ENCODE measurements at places on chromosomes 7 and 10.

DNA sequence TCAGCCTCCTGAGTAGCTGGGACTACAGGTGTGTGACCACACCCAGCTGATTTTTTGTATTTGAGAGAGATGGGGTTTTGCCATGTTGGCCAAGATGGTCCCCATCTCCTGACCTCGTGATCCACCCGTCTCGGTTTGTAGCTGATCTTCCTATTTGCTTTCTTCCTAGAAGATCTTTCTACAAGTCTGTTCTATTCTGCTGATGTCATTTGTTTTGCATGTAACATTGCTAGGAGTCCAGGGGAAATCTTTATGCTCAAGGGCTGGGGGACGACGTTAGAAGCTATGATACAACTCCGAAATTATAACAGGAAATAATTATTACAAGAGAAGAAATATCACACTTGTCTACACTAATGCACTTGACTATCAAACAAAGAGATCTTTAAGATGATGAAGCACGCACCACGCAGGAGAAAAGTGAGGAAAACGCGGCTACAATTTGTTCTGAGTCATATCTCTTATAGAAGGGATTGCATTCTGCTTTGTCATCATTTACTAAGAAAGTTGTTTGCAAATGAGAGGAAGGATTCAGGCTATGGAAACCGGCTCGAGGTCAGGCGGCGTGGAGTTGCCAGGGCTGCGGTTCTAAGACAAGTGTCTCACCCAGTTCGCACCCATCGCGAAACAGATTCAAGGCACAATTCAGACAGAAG is 103.0 kb upstream of the CARD11 start:
- no peak for DNase-seq

GRCh38 chr7:28349637-28350036 is 62.7 kb upstream of the CREB5 start:
- no peak for DNase-seq

DNA sequence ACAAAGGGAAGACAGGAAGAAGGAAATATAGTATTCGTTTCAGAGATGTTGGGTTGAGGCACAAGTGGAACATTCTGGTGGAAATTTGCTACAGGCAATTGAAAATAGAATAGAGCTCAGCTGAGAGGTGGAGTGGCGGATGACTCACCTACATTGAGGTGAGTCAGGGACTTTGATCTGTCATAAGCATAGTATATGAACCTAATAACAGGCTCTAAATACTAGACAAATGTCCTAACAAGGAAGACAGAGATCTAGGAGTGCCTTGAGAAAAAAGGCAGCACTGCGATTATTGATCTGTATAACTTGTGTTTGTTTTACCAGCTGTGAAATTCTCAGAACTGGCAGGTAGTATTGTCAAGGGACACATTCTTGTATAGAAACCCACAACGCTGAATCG is 907 bp upstream of the IFRD1 start:
- DNase-seq = peak; percentile 26

DNA sequence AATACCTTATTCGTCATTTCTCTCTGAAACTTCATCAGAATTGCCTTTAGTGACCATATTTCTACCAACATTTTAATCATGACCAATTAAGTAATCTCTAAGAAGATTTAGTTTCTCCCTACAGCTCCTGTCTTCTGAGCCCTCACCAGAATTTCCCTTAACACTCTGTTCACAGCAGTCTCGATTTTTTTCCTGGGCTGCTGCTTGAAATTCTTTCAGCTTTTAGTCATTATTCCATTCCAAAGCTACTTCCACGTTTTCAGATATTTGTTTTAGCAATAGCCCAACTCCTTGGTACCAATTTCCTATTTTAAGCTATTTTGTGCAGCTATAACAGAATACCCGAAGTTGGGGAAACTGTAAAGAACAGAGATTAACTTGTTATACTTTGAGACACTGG is 192.4 kb upstream of the DKK1 start:
- DNase-seq = no peak

DNA sequence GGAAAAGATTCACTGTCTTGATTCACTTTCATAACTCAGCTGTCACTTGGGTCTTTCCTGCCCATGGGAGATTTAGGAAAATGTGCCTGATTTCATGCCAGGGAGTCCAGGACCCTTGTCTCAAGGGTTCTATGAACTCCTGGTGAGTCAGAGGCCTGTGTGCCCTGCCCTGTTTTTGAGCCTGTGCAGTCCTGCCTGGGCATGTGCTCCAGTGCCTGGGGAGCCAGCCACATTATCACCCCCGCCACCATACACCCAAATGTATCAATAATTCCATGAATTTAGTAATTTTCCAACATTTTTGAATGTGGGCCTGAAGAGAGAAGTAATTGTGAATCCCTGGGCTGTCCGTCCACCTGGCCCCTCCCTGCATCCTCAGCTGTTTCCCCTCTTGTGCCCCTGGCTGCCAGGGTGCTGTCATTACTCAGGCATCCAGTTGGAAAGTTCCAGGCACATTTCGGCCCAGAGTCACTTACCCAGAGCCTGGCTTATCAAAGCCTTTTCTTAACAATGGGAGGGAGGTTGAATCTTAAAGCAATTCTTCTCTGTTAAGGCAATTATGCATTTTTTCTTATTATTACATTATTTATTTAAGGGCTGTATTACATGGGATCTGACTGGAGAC is 287.8 kb upstream of the CDC14C start:
- no peak for DNase-seq

DNA sequence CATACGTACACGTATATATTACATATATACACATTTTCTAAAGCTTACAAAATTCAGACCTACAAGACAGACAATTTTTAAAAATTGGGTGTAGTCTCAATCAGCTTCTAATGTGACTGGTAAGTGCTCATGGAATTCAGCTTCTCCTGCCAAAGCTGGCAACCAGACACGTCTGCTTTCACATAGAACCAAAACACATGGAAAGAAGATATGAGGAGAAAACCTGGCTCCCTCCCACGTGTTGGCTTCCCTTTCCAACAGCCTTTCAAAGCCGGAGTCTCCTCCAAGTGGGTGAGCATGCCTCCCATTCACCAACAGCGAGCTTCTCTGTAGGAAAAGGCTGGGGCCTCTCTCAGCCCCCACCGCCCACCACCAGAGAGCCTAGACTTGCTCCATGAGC is 33.4 kb downstream of the CDCA7L start:
- DNase-seq = no peak

GRCh38 chr7:92281031-92281430 is 35.3 kb downstream of the ANKIB1 start:
- no peak for DNase-seq

DNA sequence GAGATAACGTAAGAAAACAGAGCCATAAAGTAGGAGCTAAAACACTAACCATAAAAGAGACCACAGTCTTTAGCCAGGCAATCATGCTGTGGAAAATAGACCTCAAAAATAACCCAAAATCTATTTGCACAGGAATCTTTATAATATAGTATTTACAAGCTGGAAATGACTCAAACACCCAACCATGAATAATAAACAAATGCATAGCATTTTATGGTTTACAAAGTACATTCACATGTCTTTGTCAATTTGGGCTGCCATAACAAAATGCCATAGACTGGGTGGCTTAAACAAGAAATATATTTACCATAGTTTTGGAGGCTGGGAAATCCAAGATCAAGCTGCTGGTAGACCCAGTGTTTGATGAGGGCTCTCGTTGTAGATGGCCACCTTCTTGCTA is 65.5 kb upstream of the GRB10 start:
- no peak for DNase-seq

DNA sequence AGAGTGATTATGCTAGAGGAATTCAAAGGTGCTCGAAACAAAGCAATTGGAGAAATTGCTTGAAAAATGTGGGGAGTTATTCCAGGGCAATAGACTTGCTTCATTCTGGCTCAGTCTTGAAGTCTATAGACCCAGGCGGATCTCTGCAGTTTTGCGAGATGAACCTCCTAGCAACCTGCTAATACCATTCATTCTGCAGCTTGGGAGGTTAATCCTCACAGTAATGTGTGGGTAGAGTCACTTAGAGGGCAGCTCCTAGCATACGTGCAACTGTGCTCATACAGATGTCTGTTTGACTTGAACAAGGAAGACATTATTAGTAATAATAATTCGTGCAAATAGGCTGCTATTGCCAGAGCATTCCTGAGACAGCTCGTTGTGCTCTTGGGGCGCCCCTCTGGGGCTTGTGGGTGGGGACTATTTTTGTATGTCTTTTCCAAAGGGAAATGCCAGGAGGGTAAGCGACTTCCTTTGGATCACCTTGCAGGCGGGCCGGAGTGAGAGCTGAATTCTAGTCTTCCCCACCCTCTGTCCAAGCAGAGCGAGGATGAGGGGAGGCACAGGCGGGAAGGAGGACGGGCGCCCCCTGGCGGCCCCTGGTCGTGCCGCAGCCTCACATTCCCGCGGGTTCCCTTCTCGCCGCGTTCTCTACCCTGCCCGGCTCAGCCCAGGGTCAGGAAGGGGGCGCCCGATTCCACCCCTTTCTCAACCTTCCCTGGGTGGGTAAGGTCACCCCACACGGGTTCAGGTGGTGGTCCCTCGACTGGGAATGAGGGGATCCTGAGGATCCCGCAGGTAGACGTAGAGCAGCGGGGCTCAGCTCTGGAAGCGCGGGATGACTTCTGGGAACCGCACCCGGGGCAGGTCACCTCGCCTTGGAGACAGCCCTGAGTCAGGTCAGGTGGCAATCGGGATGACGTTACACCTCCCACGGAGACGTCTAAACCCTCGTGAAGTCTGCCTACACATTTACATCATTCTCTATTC is 241.5 kb downstream of the PHTF2 start:
- DNase-seq = peak; percentile 50

GRCh38 chr7:144784943-144785342 is 50.9 kb downstream of the TPK1 start:
- DNase-seq = no peak

DNA sequence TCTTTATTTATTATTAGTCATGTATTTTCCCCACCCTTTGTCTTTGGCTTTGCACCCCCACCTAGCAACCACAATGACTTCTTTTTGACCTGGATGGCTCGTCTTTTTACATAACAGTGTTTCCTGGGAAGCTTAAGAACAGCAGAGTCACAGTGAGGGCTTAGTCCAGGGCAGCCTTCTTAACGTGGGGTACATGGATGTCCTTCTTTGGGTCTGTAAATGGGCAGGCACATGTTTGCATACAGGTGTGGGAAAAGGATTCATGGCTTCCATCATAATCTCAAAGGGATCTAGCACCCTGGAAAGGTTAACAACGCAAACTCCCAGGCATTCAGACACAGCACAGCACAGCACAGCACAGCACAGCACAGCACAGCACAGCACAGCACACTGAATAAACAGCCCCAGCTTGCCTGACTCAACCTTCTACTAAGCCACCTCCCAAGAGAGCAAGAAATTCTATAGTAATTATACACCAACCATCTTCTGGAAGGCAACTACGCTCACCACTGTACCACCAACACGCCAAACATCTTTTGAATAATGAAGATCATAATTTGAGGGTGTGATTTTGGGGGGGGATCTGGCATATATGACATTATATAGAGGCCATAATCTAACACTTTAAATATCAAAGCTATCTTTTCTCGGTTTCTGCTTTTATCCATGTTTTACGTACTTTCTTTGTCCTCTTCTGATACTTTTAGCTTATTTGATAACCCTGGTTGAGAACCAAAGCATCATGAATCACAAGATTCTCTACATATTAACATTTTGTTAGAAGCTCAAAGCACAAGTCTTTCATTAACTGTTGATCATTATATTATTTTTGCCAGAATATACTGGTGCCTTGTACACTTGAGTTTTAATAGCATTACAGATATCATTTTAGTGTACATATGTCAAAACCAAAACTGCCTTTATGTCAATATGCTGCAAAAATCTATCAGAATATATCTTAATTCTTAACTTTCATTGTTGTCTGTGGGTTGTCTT is 177.2 kb upstream of the KLF14 start:
- no peak for DNase-seq

GRCh38 chr7:111846898-111847297 is 284.6 kb upstream of the IMMP2L start:
- no peak for DNase-seq

DNA sequence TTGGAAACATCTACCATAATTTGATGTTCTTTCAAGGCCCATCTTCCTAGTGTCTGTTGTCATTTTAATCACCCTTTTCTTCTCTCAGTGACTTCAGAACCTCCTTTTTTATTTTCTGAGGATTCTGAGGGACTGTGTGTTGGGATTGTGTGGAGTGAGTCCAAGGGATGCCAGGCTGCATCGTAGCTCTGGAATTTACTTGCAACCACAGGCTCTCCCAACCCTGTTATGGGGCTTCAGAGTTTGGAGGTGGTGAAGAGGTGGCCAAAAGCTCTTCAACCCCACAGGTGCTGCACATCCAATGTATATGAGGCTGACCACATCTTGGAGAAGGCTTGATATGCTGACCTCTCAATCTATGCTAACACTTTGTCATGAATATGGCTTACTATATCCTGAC is 79.5 kb upstream of the GPR141 start:
- no peak for DNase-seq

DNA sequence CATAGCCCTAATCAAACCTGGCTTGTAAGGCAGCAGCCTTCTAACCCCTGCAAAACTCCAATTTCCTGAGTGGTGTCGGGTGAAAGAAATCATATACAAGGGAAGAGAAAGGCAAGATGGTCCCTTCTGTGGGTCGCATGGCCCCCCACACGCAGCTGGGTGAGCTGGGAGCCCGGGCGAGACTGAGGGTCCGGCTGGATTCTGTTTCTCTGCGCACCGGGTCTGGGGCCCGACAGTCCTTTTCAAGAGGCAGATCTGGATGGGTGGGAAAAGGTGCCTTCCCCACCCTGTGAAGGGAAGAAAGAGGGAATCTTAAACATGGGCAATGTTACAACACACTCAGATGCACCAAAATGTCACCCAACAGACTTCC is 18.5 kb downstream of the WDR86 start:
- no peak for DNase-seq

DNA sequence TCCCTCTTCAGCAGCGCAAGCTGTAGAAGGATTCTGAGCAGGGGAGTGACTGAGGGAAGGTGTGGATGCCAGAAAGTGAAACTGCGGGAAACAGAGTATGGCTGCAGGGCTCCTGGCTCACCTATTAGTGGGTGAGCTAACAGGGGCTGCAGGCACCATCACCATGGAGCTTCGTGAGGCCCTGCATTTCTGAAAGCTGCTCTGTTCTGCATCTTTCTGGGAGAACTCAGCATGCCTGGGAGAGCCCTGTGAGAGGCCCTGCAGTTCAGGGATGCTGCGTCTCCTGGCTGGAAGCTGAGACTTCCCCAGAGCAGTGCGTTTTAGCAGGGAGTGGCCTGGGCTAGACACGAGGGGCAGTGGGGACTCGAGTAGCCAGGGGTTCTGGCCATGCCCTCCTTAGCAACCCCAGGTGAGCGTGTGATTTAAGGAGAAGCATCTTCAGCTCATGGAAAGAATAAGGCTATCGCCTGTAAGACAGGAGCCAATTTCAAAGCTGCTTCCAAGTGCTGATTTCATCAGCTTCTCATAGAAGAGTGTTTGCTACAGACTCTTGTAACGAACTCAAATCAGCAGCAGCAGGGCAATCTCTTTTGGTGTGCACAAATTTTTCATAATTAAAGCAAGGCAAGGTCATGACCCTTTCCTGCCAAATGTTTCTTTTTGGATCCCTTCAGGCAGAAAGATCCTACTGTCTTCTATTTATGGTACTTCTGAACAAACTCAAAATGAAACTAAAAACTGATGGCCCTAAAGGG is 293.6 kb upstream of the ZNF32 start:
- DNase-seq = no peak

Data from activated CD4-positive, alpha-beta T cell treated with anti-CD3 and anti-CD28 coated beads, Interleukin-2, amount 10 ng/mL, durations not matched to agents 7 days and 5 days (primary cell).